ENCODE measurements at places on chromosomes 1 and 21. TPM values are rescaled to one million over a fixed set of nuclear protein-coding genes. Genes with fewer than 3 reads are reported as not detected.

Gene ATP1A4
- not detected for polyA plus RNA-seq

Gene RHD
- polyA plus RNA-seq: 0.11 TPM

DNA sequence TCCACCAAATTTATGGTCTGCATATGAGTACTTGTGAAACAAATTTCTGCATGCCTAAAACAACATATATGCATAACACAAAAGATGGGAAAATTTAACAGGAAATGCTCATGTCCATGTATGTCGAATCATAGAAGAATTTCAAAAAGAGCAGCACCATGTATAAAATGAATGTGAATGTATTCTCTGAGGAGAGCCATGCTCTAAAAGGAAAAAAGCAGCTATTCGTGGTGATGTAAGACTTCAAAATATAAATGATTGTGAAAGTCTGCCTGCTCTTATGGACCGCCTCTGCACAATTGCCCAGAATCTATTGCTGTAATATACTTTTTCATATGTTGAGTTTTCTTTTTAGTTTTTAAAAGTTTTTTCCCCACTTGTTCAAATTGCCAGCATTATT lies 66.8 kb downstream of the EPB41 start:
- H3K27ac ChIP-seq: no peak overlapping the region
- peaks cover 82% of the 10 kb centered on the region for H3K4me1 ChIP-seq

GRCh38 chr1:107953556-107953955 lies 11.4 kb downstream of the VAV3 start:
- no peaks in the 10 kb centered on the region for H3K27me3 ChIP-seq
- H3K4me3 ChIP-seq: no peak overlapping the region
- no peak overlapping the region for H3K27ac ChIP-seq
- DNase-seq: no peak
- peaks cover 47% of the 10 kb centered on the region for H3K4me1 ChIP-seq

DNA sequence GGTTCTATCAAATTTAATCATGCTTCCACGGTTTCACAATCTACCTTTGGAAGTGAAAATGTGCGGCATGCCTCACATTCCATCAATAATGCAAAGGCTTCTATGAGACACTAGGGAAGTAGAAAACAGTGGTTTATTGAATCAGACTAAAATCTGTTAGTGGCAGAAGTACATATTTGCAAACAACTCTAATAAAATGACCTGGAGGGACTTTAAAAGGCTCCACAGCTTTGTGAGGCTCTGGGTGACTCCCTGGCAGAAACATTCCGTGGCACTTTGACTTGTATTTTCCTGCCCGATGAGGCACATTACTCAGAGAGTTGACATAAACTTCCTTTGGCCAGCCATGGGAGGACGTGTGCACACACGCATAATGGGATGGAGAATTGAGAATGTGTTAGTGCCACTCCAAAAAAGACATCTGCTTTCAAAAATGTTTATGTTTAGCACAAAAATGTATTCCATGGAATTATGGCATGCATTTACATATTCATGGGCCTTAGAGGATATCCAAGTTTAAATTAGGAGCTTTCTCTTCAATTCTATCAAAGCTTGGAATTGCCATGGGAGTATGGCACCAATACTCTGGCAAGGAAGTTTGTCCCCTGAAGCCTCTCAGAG lies 60.0 kb upstream of the SSX2IP start:
- no peaks in the 10 kb centered on the region for H3K36me3 ChIP-seq
- no peak for DNase-seq
- peaks cover 2% of the 10 kb centered on the region for H3K4me1 ChIP-seq
